Esophagus muscularis mucosa (tissue), 4 donors: ENCODE measurements at places on chromosomes 11 and 22. TPM values are rescaled to one million over a fixed set of nuclear protein-coding genes. Genes with fewer than 3 reads are reported as not detected.

RAC2 gene
- total RNA-seq = 4.1 TPM

DNA sequence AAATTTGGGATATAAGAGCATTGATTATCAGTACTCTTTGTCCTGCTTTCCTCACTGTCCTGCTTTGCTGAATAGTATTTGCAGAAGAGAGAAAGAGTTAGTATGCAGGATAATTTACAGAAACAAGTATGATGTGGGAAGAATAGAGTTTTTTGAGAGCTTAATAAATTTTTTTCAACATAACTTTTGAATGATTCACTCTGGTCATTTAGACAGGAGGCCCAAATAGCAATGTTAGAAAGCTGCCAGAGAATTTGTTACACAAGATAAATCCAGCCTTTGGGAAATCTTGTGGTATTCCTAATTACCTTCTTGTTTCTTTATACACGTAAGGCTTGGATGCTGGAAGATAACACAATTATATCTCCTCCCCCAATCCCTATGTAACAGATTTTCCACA lies 484.6 kb downstream of the CNTN5 start:
- DNase-seq = no peak

DNA sequence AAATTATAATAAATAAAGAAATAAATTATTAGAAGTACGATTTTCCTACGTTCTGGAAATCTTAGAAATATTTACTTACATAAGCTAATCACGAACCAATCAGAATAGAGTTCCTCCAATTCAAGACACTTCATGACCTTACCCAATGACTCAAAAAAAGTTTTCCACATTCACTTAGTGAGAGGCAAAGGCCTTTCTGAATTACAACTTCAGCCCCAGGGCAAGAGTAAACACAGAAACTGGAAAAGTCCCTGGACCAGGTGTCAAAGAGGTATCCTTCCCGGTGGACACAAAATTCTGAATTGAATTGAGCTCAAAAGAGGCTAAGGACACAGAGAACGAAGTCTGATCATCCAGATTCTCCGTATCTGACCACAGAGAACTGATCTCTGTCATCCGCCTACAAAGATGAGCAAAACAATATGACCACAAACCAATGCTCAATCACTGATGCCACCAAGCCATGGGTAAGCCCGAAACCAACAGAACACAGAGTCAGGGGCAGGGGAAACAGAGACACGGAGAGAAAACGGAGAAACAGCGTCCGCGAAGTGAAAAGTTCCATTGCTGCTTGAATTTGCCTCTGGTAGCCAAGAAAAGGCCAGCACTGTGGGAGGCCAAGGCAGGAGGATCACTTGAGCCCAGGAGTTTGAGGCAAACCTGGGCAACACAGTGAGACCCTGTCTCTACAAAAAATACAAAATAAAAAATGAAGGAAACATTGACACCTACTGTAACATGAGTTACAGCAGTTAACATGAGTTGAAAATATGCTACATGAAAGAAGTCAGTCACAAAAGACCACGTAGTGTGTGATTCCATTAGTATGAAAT lies 6.8 kb downstream of the BID start:
- DNase-seq = no peak

DNA sequence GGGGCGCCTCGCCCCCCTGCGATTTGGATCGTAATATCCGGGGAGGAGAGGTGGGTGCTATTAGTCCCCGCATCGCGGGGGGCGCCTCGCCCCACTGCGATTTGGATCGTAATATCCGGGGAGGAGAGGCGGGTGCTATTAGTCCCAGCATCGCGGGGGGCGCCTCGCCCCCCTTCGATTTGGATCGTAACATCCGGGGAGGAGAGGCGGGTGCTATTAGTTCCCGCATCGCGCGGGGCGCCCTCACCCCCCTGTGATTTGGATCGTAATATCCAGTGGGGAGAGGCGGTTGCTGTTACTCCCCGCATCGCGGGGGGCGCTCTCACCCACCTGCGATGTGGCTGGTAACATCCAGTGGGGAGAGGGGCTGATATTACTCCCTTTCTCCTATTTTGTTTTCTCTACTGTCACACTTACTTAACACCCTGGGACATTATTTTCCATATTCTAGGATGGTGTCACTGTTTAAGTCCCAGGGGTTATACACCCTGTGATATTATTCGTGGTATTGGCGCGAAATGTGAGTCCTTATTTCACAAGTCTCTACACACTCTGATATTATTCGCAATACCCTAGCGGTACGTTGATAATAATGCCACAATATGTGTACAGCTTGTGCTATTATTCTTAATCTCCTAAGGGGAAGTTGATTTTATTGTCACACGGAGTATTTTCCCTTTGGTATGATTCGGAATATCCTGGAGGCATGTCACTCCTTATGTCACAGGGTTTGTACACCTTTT lies 57.8 kb upstream of the ALDH3B2 start:
- DNase-seq = no peak
